ENCODE measurements at places on chromosomes 12 and 14.

- no peak for DNase-seq
Measured at GRCh38 chr14:94540031-94540794, 21.0 kb upstream of the SERPINA4 start.

DNA sequence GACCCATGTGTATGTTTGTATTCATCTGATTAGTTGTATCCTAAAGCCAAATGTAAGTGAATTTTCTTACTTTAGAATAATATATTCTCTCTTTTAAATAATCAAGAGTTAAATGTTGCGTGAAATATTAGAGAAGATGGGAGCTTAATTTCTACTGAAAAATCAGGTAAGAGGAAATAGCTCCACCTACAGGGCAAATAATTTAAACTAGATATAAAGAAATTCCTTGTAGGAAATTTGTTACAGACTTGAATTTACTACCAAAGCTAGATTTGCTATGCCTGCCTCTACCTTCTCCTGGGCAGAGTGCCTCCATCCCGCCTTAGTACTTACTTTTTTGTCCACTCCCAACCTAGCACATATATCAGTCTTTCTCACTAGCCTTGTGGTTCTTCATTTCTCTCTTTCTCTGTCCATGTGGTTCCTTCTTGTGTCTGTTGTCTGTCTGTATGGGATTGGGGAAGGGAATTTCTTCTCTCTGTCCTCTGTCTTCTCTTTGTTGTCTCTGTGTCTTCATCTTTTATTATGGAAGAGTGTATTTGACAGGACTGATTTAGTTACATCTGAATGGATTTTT, 44.7 kb downstream of the PALS1 start:
- DNase-seq: no peak

GRCh38 chr14:75738192-75738591, 77.1 kb downstream of the TTLL5 start:
- no peak for DNase-seq

GRCh38 chr12:66236969-66237368, 48.0 kb downstream of the IRAK3 start:
- no peak for DNase-seq

DNA sequence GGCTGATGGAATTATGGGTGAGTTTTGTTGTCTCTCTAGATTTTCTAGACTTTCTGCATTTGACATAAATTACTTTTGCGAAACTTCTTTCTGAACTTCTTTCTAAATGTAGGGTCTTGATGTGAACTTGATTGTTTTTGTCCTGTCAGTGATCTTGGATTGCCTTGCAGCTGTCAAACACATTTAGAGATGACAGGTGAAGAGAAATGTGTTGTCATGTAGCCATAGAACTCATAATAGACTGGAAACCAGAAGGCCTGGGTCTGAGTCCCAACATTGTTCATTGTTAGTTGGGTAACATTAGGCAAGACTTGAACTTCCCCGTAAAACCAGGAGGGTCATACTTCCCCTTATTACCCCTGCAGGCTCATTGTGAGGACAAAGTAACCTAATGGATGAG, 109.0 kb downstream of the LRIG3 start:
- DNase-seq: no peak

DNA sequence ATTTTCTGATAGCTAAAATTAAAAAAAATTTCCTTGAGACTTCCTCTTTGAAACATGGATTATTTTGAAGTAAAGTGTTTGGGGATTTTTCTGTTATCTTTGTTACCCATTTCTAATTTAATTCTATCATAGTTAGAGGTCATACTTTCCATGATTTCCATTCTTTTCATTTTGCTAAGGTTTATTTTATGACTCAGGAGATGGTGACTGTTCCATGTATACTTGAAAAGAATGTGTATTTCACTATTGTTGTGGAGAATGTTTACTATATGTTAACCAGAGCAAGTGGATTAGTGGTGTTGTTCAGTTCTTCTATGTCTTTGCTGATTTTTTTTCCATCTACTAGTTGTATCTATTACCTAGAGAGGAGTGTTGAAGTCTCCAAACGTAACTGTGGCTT, 250.5 kb upstream of the PELI2 start:
- no peak for DNase-seq

DNA sequence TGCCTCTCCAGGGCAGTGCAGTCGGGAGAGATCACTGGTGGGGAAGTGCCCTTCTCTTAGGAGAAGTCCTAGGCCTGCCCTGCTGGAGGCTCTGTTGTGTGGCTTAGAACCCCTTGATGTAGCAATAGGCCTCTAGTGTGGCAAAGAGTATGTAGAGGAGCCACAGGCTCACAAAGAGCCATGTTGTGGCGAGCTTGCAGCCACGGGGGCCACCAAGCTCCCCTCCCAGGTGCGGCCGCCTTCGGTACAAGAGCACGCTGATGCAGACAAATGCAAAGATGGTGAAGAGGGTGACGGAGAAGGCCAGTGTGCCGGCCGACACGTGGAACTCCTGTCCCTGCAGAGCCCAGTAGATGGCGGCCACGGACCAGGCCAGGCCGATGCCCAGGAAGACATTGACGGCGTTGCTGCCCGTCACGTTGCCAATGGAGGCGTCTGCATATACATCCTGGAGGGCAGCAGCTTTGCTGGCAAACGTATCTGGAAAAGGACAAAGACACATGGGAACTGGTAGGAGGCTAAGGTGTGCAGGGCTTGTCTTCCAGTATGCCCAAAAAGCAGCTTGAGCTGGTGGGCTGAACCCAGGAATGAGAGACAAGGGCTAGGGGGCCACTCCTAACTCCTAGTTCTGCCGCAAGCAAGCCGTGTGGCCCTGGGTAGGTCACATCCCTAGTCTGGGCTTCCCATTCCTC, 142.8 kb downstream of the SLC8A3 start:
- no peak for DNase-seq
